ENCODE measurements at places on chromosomes 12 and 14.
A peak's percentile ranks its signal among the peaks of the same experiment; 100 is the strongest.

DNA sequence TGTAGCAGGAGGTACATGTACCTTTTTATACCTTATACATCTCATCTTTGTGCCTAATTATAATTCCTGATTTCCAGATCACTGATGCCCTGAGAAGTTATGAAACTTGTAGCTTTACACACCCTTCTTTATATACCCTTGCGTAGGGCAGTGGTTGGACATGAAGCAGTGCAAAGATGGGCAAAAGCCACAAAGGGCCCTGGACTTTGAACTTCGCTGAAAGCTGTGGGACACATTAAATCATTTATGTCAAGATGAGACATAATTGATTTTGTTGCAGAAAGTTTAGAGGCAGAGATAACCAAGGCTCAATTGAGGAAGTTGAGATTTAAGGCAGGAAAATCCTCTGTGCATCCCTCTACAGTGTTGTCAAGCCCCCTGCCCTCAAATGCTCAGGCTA lies 170.0 kb downstream of the SLC2A13 start:
- no peak for DNase-seq

DNA sequence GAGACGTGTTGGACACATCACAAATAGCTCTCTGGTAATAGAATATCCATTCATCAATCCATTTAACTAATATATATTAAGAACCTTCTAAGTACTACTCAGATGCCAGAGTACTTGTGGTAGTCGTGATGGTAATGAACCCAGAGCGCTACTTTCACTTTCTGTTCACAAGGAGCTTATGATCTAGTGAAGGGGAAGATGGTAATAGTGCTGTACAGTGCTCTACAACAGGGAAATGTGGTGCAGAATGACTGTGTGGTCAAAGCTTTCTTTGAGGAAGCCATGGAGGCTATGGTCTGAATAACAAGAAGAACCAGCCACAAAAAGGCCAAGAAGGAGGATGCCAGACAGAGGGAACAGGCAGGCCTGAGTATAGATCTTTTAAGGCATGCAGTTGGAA lies 212.0 kb downstream of the PTPRO start:
- peak; percentile 41 for DNase-seq

DNA sequence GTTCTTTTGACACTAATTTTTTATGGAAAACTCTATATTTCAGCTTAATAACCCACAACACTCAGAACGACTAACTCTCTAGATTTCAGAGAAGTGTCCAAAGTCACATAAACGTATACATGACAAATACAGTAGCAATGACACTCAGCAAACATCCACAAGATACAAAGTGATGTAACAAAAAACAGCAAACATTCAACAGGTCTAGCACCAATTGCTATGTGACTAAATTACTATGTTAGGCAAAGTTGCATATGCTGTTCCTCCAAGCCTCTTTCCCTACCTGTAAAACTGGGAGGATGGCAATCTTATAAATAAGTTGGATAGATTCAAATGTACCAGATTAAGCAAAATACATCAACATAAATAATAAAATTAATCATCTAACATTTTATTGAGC lies 1.7 kb downstream of the RECQL start:
- no peak for DNase-seq

DNA sequence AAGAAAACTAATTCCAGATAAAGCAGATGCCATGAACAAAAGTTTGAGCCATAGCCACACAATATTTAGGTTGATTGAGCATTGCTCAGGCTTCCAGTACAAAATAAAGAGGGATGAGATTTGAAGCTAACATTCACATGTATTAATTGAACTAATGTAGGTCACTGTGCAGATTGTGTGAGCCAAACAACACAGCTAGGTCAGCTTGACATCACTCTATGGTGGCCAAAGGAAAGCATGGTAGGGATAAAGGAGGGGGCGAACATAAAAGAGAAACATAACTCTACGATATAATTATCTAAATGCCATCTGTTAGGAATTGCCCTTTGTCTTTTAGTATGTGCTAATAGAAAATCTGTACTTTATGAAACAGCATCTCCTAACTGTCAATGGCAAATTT lies 477.7 kb upstream of the SYT1 start:
- no peak for DNase-seq

GRCh38 chr14:98185036-98185435 lies 1087.0 kb downstream of the BCL11B start:
- no peak for DNase-seq
